ENCODE measurements at places on chromosomes 4 and X.

DNA sequence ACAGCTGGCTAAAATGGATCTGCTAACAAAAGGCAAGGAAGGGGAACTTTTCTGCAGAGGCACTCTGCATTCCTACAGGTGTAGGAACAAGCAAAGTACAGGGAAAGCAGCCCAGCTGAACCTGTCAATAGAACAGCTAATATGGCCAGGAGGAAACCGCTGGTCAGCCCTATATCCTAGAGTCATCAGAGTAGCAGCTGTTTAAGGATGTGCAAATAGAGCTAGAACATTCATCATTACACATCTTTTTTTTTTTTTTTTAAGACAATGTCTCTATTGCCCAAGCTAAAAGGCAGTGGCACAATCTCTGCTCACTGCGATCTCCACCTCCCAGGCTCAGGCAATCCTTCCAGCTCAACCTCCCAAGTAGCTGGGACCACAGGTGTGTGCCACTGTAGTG is 163.0 kb downstream of the BTC start:
- no peak for DNase-seq

DNA sequence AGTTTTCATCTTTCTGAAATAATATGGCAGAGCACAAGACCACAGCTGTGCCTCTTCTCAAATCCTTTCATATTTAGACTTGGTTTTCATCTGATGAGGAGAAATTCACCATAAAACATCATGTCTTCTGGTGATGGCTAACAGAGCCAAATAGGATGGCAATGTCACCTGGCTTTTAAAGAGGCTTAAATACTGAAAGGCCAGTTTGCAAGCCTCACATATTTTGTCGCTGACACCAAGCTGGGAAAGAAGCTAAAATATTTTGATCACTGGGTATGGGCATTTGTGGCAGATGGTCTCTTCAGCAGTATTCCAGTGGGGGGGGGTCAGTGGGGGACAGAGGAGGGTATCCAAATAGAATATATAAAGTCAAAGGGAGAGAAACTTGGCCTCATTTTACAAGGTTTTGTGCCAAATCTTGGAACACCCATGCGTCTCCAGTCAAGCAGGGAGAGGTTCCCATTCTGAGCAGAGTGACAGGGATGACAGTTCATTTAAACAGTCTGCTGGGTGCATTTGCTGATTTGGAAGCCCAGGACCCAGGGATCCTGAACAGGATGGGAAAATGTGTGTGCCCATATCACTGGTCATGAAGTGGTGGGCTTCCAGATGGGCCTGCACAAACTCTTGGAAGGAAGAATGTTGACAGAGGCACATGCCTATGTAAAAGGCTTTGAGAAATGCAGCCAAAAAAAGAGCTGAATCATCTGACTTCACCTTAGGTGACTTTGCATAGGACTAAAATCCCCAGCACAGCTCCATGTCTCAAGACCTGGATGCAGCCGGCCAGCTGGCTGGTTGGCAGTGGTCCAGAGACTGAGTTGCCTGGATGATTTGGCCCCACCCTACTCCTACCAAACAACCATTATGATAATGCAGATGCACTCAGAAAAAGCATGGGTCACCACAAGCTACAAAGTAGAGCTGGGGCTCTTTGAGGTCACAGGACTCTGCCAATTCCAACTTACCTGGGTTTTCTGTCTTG is 484.4 kb upstream of the NR3C2 start:
- no peak for DNase-seq

DNA sequence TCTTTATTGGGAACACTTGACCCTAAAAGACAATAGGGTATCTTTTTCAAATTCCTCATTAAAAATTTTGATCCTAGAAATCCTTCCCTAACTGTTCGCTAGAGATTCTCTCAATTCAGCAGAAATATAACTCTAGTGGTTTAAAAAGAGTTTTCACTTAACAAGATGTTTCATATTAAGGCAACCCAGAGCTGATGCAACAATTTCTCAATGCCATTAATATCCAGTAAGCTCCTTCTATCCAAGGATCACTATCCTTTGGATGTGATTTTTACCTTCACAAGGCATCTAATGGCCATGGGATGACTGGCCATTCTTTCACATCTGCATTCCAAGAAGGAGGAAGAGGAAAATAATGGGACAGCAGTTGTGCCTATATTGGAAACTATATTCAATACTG is 183.4 kb downstream of the ANKRD50 start:
- DNase-seq: no peak

DNA sequence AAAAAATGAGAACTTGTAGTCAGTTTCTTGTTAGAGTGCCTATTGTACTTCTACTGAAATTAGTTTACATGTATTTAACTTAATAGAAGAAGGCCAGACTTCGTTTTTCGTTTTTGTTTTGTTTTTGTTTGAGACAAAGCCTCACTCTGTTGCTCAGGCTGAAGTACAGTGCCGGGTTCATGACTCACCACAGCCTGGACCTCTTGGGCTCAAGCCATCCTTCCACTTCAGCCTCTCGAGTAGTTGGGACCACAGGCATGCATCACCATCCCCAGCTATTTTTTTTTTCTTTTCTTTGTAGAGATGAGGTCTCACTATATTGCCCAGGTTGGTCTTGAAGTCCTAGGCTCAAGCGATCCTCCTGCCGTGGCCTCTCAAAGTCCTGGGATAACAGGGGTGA is 793.9 kb downstream of the ADGRL3 start:
- DNase-seq: no peak

- no peak for DNase-seq
Observed at GRCh38 chrX:100447655-100448397, 37.8 kb upstream of the PCDH19 start.

- no peak for DNase-seq
Observed at GRCh38 chr4:62407534-62407933, 1207.4 kb downstream of the ADGRL3 start.

GRCh38 chr4:167020410-167020809 is 213.9 kb downstream of the SPOCK3 start:
- no peak for DNase-seq

- DNase-seq: no peak
Observed at GRCh38 chrX:56798866-56799758, 70.1 kb downstream of the NBDY start.

DNA sequence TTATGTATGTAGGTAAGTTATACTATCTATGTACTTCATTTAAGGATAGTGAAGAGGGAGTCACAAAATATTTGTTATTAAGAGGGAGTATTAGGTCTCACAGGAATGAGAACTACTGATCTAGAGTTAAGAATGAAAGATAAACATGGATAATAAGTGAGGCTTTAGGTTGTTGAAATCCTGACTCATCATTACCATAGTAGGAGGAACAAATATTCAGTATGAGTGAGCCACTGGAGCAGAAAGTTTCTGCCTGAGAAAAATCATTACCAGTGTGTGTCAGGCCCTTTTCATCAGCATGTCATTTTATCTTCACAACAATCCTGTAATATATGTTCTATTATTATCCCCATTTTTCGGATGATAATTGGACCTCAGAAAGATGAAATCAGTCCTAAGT is 27.2 kb upstream of the IGSF1 start:
- DNase-seq: no peak

DNA sequence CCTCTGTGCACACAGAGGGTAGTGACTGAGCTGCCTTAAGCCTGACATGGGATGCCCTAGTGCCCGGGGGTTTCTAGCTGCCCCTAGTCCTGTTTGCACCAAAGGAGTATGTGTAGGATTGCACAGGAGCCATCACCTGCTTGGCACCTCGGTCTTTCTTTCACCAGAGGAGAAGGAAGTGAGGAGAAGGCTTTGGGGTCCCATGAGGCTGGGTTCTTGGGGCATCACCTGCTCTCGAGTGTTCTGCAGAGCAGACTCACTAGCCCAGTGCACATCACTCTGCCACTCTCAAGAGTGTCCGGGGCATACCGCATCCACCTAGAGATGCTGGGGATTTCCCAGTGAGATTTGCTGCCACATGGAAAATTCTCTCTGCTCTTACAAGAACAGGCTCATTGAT is 40.5 kb upstream of the GPR78 start:
- DNase-seq: no peak

GRCh38 chr4:111641813-111642579 is 503.3 kb upstream of the FAM241A start:
- DNase-seq: peak; percentile 15

GRCh38 chrX:45710081-45710801 is 509.6 kb upstream of the DIPK2B start:
- no peak for DNase-seq

DNA sequence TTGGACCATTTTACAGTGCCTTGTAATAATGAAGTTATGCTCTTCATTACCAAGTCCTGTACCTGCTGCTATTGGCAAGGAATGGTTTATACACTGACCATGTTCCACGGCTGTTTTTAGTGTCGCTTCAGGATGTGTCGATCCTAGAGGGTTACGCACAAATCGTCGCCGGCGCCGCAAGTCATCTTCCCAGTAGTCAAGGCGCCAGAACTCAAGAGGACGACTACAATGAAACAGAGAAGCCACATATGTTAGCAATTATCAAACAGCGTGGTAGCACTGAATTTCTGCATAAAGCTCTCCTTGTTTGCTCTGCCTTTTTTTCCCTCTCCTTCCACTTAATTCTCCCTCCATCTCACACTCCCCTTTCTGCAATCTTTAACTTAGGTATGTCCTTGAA is 17.0 kb downstream of the MAB21L2 start:
- no peak for DNase-seq

DNA sequence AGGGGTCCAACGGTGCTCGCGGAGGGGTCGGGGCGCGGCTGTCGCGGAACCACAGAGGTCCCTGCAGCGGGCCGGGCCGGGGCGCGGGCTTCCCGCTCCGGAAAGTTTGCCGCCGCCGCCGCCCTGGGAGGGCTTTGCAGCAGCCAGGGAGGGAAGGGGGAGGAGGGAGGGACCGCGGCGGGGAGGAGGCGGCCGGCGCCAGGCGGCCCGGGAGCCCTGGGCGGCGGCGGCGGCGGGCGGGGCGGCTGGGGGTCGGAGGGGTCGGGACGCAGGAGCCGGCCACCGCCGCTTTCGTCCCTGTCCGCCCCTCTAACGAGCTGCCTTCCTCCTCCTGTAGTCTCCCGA is 375 bp downstream of the FGFR3 start:
- no peak for DNase-seq

GRCh38 chrX:115642895-115643530 is 82.0 kb downstream of the PLS3 start:
- DNase-seq: peak; percentile 2

DNA sequence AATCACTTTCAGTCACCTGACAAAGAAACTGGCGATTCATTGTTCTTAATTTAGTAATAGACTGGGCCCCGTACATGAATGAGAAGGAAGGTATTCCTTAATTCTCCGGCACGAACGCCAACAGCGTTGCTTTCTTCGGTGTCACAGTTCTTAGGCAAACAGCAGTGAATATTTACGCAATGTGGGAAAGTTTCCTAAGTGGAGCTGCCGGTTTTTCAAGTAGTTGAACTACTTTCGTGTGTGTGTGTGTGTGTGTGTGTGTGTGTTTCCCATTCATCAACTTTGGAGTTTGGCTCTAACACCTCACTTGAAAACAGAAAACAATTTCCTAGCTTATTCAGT is 651 bp downstream of the NXT2 start:
- DNase-seq: no peak

DNA sequence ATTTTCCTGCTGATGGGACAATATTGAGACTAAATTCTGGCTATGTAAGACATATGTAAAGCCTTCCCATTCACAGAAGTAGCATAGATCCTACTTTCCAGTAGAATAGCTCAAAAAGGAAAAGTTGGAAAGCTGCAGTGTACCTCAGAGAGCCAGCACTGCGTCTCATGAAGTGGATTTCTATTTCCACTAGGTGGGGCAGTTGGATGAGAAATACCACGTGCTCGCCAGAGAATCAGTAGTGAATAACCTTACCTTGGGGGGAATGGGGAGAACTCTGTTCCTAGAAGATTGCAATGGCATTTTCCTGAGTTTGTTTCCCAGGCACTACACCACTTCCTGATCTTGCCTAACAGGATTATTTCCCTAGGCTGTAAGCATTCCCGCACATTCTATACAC is 907.1 kb downstream of the FSTL5 start:
- DNase-seq: no peak

- DNase-seq: peak; percentile 8
Observed at GRCh38 chr4:165606465-165607205, 227.8 kb downstream of the CPE start.

DNA sequence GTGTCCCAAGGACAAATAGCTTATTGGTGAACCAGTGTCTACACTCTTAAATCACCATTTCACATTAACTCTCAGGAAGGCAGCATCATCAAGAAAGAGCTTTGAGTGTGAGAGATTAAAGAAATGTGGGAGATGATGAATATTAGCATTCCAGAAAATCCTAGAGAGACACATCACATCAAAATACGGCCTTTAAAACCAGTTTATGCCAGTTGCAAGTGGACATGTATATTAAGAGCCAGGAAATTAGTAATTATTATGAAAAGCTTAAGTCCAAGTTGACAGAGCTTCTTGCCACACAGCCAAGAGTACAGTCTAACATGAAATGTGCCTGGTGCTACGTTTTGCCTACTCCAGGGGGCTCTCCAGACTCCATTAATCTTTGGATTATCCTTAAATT is 503.0 kb upstream of the BOD1L1 start:
- DNase-seq: no peak

DNA sequence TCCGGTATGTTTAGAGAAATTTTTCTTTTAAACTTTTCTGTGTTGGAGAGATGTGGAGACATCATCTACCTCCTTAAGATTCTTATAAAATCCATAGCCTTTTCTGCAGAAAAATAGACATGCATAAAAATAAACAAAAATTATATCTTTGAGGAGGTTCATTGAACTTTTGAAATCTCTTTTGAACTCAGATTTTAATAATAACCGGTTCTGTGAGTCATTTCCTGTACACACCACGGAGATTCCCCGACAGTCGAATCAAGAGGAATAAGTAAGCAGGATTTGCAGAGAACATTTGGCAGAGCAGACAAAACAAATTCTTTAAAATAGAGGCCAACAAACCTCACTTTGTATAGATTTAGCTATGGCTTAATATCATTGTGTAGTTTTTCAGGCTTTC is 918.7 kb upstream of the POU3F4 start:
- no peak for DNase-seq

DNA sequence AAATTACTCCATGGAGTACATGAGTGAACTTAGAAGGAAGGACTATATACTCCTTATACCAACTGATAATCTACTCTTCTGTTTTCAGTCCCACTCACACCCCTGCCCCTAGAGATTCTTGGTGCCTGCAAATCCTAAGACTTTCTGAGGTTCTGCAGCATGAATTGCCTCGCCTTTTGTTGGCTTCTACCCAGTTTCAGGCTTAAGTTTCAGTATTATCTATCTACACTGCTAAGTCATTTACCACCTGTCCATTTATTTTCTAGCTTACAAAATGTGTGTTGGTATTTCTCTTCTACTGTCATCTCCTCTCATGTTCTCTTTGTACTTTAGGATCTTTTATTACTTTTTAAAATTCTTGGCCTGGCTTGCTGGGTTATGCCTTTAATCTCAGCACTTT is 94.4 kb upstream of the AMOT start:
- no peak for DNase-seq

DNA sequence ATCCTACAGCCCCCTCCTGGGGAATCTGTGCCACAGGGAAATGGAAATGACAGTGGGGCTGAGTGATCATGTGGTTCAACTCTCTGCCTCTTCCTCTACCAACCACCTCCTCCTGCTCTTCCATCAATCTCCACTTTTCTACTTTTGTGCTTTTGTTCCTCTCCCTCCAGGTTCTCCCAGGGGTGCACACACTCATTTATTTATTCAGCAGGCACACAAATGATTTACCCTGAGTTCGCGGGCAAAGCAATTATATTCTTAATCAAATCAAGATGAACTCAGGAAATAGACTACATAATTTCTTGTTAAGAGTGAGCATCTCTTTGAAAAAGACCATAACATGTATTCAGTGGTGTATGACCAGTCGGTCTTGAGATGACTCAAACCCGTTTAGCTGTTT is 69.2 kb downstream of the VCX3A start:
- DNase-seq: no peak

GRCh38 chr4:30721185-30722091 is 1.3 kb downstream of the PCDH7 start:
- no peak for DNase-seq
